ENCODE measurements at places on chromosomes 6 and 20.
A peak's percentile ranks its signal among the peaks of the same experiment; 100 is the strongest.

DNA sequence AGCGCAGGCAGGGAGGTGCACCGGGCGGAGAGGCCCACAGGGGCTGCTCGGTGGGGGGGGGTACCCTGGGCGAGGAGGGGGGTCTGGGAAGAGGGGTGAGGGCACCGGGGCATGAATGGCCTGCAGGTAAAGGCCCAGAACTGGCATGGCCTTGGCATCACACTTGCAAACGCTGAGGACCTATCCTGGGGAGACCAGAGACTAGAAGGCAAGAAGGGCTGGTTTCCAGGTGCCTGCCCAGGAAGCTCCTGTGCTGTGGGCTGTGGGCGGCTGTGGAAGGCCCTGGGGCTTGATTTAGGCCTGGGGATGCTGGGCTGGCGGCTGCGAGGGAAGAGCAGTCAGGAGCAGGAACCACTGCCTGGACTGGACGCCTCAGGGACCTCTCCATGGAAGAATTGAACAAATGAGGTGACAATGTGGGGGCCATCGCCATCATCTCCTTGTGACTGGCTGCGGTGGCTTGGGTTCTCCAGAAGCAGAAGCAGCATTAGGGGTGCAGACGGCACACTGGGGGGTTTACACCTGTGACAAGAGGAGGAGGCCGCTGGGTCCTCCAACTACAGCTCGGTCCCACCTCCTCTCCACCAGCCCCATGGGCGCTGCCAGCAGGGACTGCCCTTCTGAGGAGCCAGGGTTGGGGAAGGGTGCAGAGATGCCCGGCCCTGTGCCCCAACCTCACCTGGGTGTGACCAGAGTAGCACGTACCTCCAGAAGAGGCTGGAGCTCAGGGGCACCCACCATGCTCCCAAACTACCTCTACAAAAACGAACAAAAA, 32.1 kb upstream of the IRF4 start:
- DNase-seq = no peak

- no peak for DNase-seq
These were observed 33.7 kb upstream of the HIVEP1 start for GRCh38 chr6:11978169-11978987.

GRCh38 chr6:145213614-145214013, 521.7 kb downstream of the EPM2A start:
- DNase-seq = no peak

DNA sequence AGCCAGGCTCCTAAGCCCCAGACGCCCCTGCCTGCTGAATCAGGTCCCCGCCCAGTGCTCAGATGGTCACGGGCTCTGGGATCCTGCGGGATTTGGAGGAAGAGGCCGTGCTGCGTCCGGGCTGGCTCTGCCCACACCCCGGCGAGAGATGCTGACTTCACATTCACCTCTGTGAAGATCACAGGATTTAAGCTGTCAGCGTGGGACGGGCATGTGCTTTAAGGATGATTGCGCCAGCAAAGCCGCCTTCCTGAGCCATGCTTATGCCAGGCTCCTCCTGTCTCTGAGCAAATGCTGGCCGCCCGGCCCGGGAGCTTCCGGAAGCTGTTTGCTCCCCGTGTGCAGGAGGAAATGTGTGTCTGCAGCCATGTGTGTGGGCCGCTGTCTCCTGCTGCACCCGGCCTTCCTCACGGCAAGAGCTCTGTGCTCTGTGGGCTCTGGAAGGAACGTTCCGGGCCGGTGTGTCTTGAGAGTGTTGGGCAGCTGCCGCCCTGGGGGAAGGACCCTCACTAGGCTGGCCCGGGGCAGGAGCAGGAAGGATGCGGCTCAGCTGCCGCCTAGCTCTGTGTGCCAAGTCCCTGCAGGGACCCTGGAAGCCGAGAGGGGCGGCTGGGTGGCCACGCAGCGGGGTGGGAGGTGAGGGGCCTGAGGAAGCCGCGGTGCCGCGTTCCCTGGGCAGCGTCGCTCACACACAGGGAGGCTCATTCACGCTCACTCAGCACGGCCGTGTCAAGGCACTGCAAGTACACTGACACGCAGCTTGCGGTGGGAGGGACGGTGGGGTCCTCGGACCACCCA, 19.0 kb upstream of the BHLHE23 start:
- DNase-seq = no peak

GRCh38 chr6:11485271-11485670, 52.3 kb upstream of the TMEM170B start:
- peak; percentile 90 for DNase-seq

- DNase-seq = no peak
These were observed 27.9 kb downstream of the GHRH start for GRCh38 chr20:37233548-37234253.

DNA sequence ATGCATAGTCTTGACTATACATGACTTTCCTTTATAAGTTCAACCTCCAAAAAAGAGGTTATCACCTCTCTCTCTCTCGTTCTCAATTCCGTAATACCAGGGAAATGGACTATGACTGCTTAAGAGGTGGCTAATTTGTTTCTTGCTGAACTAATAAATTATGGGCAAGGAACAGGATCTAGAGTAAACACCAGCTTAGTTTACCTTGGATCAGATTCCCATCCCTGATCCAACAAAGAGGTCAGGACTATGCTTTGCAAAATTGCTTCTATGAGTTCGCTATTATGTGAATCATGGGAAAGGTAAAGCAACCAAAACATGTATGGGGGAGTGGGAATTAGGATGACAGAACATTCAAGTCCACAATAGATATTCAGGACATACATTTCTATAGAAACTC, 630.7 kb downstream of the HACE1 start:
- DNase-seq = no peak
